Dermis microvascular lymphatic vessel endothelial cell (primary cell): ENCODE measurements at places on chromosomes 3 and 15. TPM values are rescaled to one million over a fixed set of nuclear protein-coding genes. Genes with fewer than 3 reads are reported as not detected.

Gene CCR5
- total RNA-seq: not detected in 2 replicates

Gene GOLGA6L7
- total RNA-seq: not detected in 2 replicates

Gene TRPC1
- 4.0 and 5.2 TPM in 2 replicates for total RNA-seq

Gene SEMA7A
- total RNA-seq: 0.51 and 0.89 TPM in 2 replicates

Gene MASP1
- total RNA-seq: 0.77 and 1.9 TPM in 2 replicates

Gene SLC12A1
- not detected in 2 replicates for total RNA-seq
